Activated T-cell treated with anti-CD3 and anti-CD28 coated beads, Interleukin-2, amount 50 U/mL, for 72 hours (primary cell): ENCODE measurements at places on chromosomes 2 and 18. TPM values are rescaled to one million over a fixed set of nuclear protein-coding genes. Genes with fewer than 3 reads are reported as not detected.

- no peak for DNase-seq
Observed at GRCh38 chr2:164739966-164740365, 101.7 kb downstream of the COBLL1 start.

GRCh38 chr2:8087480-8087840 is 594.4 kb upstream of the ID2 start:
- DNase-seq: no peak

DNA sequence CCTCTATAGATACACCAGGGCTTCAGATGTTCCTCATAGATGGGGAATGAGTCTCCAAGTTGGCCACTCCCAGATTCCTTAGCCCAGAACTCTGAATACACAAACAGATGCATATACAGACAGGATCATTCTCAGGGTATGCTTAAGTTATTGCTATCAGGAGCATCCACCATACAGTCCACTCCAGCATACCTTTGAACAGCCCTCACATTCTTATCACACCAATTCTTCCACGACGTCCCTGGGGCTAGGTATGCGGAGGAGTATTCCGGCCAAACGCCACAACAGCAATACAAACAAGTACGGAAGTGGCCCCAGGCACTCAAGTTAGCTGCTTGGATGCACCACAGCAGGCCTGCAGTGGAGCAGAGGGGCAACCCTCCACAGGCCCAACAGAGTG is 312.5 kb upstream of the CHAC2 start:
- DNase-seq: no peak

Gene ACVR1C
- 3.6 TPM for total RNA-seq

Gene CFAP65
- total RNA-seq: not detected
